ENCODE measurements at places on chromosomes 2 and 18. TPM values are rescaled to one million over a fixed set of nuclear protein-coding genes. Genes with fewer than 3 reads are reported as not detected.

DNA sequence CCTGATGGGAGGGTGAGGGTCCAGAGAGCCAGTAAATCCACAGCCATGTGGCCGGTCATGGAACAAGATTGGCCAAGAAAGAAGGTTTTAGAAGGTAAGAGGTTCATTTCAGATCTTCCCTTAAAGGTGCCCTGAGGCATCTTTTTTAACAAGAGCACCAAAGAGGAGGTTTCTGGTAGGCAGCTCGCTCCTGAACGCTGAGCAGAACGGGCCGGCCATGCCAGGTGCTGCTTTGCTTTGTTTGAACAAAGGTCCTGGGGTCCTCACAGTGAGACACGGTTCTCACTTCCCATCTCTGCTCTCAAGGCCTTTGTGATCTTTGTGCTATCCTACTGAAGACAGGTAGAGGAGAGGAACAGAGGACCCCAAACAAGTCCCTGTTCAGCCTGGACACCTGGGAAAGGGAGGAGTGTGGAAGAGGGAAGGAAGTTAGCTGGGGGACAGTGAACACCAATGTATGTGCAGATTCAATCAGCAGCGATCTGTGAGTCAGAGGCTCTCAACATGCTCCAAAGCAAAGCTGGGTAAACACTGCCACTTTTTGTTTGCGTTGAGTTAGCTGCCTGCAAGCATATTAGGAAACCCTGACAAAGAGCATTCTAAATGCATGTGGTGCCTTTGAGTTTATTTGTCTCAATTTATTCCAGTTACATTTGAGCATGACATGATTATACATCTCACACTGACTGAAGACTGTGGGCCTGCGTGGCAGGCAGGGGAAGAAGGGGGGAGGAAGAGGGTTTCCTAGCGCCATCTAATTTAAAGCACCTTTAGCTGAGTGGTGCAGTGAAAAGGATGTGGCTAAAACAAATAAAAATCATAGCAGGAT, 102.4 kb downstream of the ASB1 start:
- DNase-seq, result no peak

ROCK2 gene
- total RNA-seq, result 31.0 TPM

GRCh38 chr2:238339395-238339780, 19.1 kb downstream of the TRAF3IP1 start:
- DNase-seq, result no peak

PKDCC gene
- total RNA-seq, result 24.9 TPM

- no peak for DNase-seq
Measured at GRCh38 chr2:21642647-21643046, 518.9 kb downstream of the TDRD15 start.

DNA sequence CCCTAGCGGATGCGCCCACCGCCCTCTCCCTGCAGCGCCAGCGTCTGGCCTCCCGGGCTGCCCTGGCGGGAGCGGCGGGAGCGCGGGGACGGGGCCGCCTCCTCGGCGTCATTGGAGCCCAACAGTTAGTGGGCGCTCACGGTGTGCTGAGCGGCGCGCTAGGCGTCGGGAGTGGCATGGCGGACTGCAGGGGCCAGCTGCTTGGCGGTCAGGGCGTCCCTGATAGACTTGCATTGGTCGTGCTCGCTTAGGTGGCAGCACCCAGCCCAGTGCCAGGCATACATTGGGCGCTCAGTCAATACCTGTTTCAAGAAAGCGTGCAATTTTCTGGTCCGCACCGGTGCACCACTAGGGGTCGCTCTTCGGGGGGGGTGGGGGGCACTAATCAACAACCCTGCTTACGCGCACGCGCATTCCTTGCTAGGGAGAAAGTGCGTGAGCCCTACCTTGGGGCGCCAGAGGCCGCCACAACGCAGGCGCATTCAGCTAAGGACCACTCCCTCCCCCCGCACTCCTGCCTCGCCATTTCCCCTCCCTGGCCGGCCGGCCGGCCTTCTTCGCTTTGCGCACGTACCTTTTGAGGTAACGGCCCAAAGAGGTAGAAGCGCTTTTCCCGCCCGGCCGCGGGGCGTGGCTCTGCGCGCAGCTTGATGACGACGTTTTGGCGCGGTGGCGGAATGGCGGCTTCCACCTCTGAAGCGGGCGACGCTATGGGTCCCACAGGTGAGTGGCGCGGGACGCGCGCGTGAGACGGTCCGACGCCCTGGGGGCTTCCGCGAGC, 411 bp upstream of the MZT2A start:
- DNase-seq, result peak; percentile 93

GRCh38 chr18:42614619-42615293, 500.7 kb downstream of the RIT2 start:
- DNase-seq, result no peak

DNA sequence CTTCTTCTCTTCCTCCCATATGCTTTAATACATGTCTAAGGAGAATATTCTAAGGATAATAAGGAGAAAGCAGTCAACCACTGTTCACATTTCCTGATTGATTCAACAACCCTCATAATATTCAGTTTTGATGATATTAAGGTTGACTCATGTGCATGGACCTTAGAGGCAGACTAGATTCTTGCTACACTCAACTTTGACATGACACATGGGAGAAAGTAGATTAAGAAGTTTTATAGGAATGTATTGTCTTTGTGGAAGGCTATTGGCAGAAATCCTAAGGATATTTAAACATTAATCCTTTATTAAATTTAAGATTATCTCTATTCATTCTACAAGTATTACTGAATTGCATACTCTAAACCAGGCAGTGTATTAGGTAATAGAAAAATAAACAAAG, 309.1 kb upstream of the CYRIA start:
- DNase-seq, result no peak

DNA sequence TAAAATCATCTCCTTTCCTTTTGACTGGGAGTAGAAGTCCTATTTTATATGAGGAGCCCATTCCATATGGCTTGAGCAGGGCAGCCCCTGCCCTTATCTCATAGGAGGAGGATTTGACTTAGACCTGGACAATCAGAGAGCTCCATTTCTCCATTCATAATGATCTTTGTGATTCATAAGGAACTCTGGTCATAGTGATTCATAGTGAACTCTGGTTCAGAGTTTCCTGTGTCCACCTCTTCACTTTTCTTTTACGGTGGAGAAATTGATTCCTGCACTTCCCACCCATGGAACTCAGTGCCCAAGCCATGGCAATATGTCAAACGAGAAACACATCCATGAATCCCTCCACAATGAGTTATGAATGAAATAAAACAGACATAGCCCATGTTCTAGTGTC, 12.8 kb upstream of the MYO3B start:
- DNase-seq, result no peak

FOXI3 gene
- not detected for total RNA-seq

GRCh38 chr2:203605302-203605701, 70.2 kb upstream of the RAPH1 start:
- DNase-seq, result no peak

DNA sequence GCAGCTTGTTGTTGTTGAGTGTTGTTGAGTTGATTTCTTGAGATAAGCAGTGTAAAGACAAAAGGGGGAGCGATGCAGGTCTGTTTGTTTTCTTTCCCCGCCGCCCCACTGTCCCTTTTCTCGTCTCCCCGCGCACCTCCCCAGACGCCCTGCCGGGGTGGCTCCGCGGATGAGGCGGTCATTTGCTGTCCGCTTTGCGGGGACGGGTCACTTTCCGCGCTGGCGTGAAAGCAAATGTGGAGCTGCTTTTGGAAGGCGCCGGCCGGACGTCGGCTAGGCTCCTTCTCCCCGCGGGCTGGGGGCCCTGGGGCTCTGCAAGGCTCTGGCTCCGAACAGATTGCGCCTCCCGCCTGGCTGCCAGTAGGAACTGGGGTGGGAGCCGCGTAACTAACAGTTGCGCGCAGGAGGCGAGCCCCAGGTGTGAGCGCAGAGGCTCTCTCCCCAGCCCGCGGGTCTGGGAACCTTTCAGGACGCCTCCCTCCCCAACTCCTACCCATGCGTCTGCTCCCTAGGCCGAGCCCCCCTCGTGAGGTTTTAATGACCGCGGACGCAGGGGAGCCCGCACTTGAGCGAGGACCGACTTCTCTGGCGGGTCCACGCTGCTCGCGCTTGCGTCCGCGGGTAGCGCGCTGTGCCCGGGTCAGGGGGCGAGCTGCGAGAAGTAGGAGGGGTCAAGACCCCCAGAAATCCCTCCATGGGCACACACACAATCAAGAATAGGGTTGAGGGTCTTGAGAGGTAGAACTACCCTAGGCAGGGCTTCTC, 146.6 kb downstream of the MEIS1 start:
- DNase-seq, result no peak

GRCh38 chr2:98607104-98607503, 1.2 kb downstream of the COA5 start:
- no peak for DNase-seq

- no peak for DNase-seq
Measured at GRCh38 chr2:102619414-102620319, at the start of gene SLC9A2. TSS of gene SLC9A2 (plus strand) at chr2:102619553. CDS start at chr2:102619849, 296 bp downstream.

- no peak for DNase-seq
Measured at GRCh38 chr2:1937066-1937465, 192.8 kb upstream of the PXDN start.

- DNase-seq, result no peak
Measured at GRCh38 chr2:63424329-63425078, 163.8 kb downstream of the WDPCP start.

GRCh38 chr2:20093263-20094141, 42.1 kb upstream of the LAPTM4A start:
- DNase-seq, result no peak

GRCh38 chr2:148459377-148459778, 185.2 kb upstream of the EPC2 start:
- no peak for DNase-seq

AP1S3 gene
- total RNA-seq, result 3.8 TPM

DNA sequence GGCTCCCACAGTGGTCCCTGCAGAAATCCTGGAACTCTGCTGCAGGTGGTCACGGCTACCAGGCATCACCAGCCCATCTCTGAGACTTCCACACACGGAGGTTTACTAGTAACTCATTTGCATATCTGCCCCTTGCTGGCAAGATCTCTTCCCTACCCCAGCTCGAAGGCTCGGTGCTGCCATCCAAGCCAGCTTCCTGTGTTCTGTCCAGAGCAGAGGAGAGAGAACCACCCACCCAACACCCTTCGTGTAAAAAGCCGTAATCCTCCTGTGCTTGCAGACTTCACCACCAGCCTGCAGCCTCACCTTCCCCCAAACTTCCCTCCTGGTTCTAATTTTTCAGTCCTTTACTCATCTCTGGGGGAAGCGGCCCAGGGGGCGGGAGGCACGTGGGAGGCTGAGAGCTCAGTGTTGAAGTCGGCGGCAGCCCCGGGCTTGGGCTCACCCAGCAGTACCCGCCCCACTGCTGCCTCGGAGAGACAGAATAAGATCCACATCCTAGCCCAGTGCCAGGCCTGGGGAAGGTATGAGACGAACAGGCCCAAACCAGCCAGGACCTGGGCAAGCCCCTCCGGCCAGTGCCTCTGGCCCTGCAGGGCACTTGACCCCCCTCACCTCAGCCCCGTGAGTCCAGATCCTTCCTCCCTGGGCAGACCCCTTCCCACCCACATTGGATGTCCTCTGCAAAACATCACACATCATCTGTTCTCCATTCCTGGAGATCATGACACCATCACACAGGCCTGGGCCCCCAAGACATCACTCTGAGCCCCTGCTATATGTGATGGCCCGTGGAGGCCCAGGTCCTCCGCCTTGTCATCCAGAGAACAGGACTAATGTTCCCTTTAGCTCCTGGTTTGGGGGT, 145.8 kb upstream of the ID2 start:
- DNase-seq, result no peak

RPL31 gene
- total RNA-seq, result 584 TPM

TMEM182 gene
- 4.4 TPM for total RNA-seq

GRCh38 chr18:38972571-38972970, 1407.0 kb upstream of the CELF4 start:
- no peak for DNase-seq

- no peak for DNase-seq
Measured at GRCh38 chr18:10715791-10716190, 190.0 kb downstream of the NAPG start.

DNA sequence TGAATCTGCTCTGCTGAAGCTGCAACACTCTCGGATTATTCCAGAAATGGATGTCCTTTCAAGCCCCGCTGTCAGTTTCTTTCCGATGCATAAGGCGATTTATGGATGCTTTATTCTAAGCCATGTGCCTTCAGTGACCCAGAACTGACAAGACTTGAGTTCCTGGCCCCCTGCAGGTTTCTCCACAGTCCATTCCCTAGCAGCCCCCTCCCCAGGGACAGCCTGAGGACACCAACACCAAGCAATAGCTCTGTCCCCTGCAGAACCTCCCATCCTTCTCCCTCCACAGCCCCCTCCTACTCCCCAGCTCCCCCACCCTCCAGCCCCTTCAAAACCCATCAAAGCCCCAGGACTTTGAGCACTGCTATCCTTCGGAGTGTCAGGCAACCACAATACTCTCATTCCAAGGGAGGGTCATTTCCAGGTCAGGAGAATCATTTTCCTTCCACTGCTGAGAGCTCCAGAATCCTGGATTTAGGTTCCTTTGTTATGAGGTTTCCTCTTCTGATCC, 24.6 kb upstream of the SPP2 start:
- DNase-seq, result no peak

GRCh38 chr2:73212448-73213176, 1.4 kb upstream of the SMYD5 start:
- DNase-seq, result peak; percentile 77

DNA sequence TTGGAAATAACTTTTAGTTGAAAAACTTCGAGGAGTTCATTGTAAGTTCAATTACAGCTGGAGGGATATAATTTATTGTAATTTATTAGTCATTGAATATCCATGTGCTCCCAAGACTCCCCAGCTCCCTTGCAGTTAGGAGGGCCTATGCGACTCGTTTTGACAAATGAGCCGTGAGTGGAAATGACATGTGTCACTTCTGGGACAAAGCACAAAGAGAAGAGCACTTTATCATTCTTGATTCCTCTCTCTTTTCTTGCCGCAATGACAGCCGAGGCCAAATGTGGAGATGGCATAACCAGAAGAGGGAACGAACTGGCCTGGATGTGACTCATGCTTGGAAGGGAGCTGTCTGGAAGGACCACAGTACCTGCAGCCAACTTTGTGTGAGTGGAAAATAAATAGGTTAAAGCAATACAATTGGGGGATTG, 44.2 kb upstream of the ITSN2 start:
- DNase-seq, result no peak

DNA sequence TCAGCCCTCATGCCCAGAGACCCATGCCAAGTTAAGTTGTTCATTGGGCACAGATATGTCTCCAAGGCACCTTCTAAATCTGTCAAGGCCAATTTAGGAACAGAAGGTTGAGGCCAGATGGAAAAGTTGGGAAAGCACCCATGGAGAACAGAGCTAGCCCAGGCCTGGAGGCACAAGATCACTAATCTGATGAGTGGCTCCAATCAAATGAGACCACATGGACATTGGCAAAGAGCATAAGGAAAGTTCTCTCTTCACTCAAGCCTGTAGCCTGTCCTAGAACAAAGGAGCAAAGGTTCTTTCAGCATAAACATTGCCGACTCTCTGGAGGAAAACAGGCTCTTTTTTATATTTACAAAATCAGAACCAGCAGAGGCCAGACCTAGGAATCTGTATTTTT, 154.8 kb downstream of the RNF152 start:
- no peak for DNase-seq

- no peak for DNase-seq
Measured at GRCh38 chr18:36766836-36767235, 62.0 kb downstream of the TPGS2 start.

- DNase-seq, result no peak
Measured at GRCh38 chr2:204715361-204715760, 170.1 kb downstream of the PARD3B start.

- no peak for DNase-seq
Measured at GRCh38 chr2:2566396-2567323, 235.6 kb upstream of the MYT1L start.

IL37 gene
- total RNA-seq, result not detected

All from liver (tissue), 10 donors.